ENCODE measurements at places on chromosomes 7 and 10.

DNA sequence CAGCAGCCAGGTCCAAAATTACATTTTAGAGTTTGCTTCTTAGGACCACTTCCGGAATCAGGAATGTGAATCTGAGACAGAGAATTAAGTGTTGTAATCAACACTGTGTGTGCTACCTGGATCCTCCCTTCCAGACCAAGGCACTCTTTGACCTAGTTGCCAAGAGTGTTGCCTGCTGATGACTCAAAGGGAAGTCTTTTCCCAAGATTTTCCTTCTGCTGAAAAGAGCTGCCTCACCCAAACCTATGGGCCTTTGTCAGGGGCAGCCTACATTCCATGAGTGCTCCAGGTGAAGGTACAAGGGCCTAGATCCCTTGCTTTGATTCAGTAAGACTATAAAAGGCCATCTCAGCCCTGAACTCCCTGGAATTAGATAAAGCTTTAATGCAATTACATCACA lies 712.5 kb upstream of the ANKRD30A start:
- no peak for DNase-seq

DNA sequence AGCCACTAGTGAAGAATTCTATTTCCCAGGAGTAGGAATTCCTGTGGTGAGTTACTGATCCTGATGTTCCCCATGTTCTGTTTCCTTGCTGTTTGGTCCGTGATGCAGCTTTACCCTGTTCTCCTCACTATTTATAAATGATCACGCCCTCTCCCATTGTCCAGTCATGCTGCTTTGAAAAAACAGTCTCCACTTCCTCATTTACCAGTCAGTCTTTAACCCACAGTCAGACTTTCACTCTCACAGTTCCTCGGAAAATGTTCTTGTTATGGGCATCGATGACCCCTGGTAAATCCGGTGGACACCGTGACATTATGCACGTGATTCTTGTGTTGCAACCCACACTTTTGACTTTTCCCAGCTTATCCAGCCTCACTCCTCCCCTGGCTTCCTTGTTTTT lies 14.4 kb downstream of the SCIN start:
- DNase-seq = peak; percentile 35

GRCh38 chr10:244227-244626 lies 109.0 kb downstream of the ZMYND11 start:
- no peak for DNase-seq

DNA sequence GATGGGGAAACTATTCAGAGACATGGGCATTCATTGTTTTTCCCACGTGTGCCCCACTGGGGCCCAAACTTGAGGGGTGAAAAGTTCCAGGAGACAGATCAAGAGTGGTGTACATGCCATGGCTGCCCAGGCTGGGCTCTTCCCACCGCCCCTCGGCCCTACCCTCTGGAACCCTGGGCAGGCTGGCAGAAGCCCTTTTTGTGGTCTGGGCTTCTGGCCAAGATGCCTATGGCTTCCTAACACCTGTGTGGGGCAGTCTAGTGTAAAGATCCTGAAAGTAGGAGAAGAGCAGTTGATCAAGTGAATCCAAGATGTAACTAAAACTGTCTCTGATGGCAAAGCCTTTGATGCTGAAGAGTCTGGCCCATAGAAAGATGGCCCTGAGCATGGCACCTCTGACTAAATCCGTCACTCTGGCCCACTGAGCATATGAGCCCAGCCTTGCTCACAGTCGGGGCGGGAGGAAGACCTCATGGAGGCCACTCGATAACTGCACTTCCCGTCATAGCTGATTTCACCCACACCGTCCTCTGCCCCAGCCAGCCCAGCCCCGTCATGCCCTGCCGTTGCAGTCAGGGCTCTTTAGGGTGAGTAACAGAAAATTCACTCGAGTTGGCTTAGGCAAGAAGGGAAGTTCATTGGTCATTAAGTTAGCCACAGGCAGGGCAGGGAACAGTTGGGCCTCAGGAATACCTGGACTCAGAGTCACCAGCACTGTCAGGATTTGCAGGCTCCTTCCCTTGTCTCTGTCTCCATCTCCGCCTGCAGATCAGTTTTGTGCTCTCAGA lies 37.9 kb upstream of the MTPAP start:
- DNase-seq = no peak

GRCh38 chr7:105782391-105783042 lies 93.9 kb downstream of the ATXN7L1 start:
- no peak for DNase-seq

- DNase-seq = no peak
Observed at GRCh38 chr7:32293833-32294232, 196.3 kb downstream of the LSM5 start.

- DNase-seq = no peak
Observed at GRCh38 chr7:46532571-46532970, 611.5 kb upstream of the IGFBP3 start.

GRCh38 chr7:134632937-134633540 lies 13.6 kb upstream of the BPGM start:
- no peak for DNase-seq

- no peak for DNase-seq
Observed at GRCh38 chr10:124665558-124665957, 78.6 kb downstream of the FAM53B start.

GRCh38 chr10:80515941-80516340 lies 21.8 kb upstream of the SH2D4B start:
- DNase-seq = no peak
